Upper lobe of left lung (tissue), 6 donors: ENCODE measurements at places on chromosomes 6 and 20.

GRCh38 chr6:132011582-132011981, 60.4 kb upstream of the CCN2 start:
- H3K27ac ChIP-seq, result no peak overlapping the region
- H3K4me3 ChIP-seq, result no peak overlapping the region
- H3K4me1 ChIP-seq, result no peaks in the 10 kb centered on the region

GRCh38 chr6:129567374-129567773, 142.6 kb downstream of the ARHGAP18 start:
- peaks cover 4% of the 10 kb centered on the region for H3K36me3 ChIP-seq
- H3K4me3 ChIP-seq, result no peak overlapping the region
- H3K27ac ChIP-seq, result no peak overlapping the region
- no peaks in the 10 kb centered on the region for H3K27me3 ChIP-seq
- H3K4me1 ChIP-seq, result no peaks in the 10 kb centered on the region

DNA sequence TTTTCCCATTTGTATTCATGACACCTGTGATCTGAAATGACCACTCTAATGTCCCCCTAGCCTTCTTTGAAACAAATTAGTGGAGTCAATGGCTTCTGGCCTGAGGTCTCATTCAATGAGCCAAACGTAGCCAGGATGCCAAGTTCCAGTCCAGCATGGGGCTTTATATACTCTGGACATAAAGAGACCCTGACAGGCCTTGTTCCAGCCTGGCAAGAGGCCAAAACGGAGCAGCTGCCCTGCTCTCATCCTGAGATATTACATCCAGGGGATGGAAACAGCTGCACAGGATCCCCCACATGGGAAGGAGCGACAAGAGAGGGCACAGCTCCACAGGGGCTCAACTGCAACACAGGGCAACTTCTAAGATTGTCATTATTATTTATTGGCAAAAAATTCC, 437.8 kb downstream of the CDH26 start:
- H3K36me3 ChIP-seq, result no peaks in the 10 kb centered on the region
- no peak overlapping the region for H3K4me3 ChIP-seq
- no peaks in the 10 kb centered on the region for H3K27me3 ChIP-seq
- no peak for DNase-seq

DNA sequence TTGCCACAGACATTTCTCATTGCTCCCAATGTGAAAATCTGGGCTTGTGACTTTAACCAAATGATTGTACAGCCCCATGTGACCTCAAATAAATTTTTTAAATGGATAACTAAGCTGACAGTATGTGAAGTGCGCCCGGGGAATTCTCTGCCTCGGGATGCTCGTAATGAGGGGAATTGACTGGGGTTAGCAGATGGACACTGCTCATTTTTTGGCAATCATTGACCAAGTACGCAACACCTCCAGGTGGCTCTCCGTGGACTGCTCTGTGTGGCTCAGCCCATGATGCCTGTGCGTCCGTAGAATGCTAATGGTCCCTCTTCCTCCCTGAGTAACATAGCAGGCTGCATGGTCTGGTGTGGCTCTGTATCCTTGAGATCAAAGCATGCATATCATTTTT, 42.4 kb downstream of the FARS2 start:
- H3K4me1 ChIP-seq, result no peaks in the 10 kb centered on the region
- DNase-seq, result no peak
- no peak overlapping the region for H3K4me3 ChIP-seq
- no peak overlapping the region for H3K27ac ChIP-seq

DNA sequence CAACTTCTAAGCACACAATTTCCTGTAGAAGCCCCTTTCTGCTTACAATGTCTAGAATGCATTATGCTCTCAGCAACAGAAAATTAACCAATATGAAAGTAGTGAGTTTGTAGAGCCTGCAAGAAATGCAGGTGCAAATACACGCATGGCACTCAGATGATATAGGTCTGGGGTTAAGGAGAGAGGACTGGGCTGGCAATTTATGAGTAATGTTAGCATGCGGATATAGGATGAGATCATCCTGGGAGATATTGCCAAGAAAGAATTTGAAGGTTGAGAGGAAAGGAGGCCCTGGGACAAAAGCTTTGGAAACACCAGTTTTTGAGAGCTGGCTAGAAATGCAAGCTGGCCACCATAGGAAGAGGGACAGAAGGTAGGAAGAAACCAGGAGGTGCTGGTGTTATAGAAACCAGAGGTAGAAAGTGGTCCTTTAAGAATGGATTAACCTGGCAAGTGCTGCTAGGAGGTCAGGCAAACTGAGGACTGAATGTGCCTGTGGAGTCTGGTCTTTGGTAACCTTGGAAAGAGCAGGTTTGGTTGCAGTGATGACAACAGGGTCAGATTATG, 183.2 kb upstream of the MYLIP start:
- no peaks in the 10 kb centered on the region for H3K27me3 ChIP-seq
- no peaks in the 10 kb centered on the region for H3K36me3 ChIP-seq
- no peak overlapping the region for H3K4me3 ChIP-seq
- DNase-seq, result no peak
- H3K4me1 ChIP-seq, result peaks cover 5% of the 10 kb centered on the region
- no peak overlapping the region for H3K27ac ChIP-seq
